T-helper 2 cell treated with Interferon-gamma antibody and Interleukin-4, amounts not matched to agents 5 μg/mL and 100 μg/mL, for 36 hours (primary cell): ENCODE measurements at places on chromosomes 11 and 22.

DNA sequence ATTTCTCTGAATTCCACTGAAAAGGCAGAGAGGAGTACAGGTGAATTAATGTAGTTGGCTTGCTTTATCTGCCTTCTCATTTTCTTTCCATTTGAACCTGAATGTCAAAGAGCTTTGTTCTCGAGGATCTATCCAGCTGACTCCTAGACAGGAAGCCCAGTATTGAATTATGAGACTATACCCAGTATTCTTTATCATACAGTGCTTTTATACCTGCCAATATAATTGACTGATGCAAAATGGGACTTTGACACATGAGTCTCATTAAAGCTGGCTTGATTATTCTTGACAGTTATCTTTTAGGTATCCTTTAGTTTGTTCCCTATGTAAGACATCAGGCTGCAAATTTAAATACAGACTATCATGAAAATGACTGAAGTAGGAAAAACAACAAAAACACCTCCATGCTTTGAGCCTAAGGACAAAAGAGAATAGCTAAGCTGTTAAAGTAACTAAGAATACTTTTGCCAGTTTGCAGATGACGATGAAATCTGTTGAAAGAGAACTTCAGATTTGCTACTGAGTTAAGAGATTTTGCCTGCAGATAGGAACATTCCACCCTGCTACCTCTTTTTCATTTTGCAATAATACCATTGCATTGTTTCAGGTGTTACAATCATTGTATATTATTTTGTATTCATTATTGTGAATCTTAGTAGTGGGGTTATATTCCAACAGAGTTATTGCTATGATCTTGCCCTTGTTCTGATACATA, 117.1 kb downstream of the ENTHD1 start:
- no peak for DNase-seq

DNA sequence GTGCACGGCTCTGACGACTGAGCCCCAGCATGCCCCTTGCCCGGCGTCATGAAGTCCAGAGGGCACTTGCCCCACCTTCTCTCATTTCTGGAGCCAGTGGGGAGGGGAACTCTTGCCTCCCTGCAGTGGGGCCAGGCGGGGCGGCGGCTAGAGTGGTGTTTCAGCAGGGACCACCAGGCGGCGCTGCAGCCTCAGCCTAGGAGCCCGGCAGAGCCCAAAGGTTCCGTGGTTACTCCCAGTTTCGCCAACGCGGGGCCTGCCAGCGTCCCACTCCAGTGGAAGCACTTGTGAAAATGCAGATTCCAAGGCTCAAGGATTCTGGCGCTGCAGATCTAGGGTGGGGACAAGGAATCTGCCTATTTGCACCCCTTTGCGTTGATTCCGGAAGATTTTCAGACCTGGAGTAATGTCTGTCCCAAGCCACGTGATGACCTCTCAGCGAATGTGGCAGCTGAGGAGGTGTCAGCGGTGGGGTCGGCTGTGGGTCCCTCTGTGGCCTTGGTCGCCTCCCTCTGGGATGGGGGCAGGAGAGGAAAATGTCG, 55.7 kb downstream of the CD82 start:
- DNase-seq, result peak; percentile 37

DNA sequence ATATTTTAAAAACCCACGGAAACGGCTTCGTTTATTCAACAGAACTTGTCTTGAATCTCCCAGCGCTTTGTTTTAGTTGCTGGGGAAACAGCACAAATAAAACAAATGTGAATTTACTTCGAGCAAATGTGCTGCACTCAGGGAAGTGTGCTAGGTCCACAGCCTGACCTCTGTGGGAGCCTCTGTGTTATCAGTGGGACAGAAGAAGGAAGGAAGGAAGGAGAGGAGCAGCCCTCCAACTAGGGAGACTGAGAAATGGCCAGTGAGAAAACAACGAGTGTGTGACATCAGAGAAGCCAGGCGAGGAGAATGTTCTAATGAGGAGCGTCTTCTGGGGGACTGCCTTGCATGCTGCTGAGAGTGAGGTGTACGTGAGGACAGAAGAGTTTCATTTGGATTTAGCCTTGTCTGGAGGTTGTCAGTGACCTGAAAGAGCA, 42.7 kb downstream of the PPP6R3 start:
- DNase-seq, result no peak

DNA sequence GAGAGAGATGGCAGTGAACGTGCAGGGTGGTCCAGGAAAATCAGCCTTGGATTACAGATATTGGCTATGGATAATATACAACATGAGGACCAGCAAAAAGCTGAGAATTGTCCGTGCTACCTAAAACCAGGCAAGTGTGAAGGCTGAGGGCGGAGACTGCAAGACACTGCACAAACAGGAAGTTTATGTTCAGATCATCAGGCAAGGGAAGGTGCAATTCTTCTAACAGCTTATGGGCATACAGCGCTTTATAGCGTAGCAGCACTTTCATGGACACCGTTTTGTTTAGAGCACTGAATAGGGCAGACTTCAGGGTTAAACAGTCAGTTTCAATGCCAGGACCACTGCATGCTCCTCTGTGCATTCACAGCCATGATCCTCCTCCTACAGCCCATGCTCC, 93.1 kb upstream of the TMEM45B start:
- DNase-seq, result no peak

- DNase-seq, result no peak
These were observed 1.3 kb downstream of the RDX start for GRCh38 chr11:110295086-110295485.

GRCh38 chr22:40394607-40395006, 24.2 kb downstream of the SGSM3 start:
- no peak for DNase-seq

DNA sequence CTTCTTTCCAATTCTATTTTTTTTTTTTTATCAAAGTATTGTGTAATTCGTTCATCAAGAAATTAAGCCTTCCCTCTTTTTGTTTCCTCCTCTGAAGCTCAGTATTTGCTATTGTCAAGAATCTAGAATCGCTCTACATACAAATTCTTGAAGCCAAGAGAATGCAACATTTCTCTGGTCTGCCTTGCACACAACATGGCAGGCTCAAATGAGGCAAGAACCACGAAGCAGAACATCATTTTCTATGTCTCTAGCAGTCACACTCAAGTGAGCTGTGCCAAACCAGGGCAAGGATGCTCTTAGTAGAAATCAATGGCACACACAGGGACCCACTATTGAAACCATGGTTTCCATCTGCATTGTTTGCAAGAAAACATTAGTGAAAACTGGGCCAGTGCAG, 46.7 kb upstream of the SLC1A2 start:
- no peak for DNase-seq

DNA sequence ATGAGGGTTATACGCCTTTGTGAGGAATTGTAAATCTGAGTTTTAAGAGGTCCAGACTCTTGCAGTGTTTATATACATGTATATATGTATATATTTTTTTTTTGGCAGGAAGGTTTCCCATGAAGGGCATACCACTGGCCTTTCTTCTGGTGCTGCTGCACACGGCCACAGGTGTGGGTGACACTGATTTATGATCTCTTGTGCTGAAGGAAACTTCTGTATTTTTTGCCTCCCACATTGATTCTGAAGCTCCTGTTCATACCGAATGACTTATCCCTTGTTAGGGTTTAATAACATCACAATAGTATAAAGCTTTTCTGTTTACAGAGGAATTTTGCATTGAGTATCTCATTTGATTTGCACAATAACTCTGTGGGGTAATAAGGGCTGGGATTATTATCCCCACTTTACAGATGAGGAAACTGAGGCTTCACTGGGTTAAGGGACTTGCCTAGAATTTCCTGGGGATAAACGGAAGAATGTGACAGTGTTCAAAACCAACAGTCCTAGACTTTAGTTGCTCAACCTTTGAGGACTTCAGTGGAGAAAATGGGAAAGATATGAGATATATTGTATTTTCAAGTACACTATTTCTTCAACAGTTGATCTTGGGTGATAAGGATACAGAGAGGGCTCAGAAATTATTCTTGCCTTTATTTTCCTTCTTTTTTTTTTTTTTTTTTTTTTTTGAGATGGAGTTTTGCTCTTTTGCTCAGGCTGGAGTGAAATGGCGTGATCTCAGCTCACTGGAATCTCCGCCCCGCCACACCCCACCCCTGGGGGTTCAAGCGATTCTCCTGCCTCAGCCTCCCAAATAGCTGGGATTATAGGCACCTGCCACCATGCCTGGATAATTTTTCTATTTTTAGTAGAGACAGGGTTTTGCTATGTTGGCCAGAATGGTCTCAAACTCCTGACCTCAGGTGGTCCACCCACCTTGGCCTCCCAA, 70.1 kb downstream of the MICAL2 start:
- DNase-seq, result no peak

DNA sequence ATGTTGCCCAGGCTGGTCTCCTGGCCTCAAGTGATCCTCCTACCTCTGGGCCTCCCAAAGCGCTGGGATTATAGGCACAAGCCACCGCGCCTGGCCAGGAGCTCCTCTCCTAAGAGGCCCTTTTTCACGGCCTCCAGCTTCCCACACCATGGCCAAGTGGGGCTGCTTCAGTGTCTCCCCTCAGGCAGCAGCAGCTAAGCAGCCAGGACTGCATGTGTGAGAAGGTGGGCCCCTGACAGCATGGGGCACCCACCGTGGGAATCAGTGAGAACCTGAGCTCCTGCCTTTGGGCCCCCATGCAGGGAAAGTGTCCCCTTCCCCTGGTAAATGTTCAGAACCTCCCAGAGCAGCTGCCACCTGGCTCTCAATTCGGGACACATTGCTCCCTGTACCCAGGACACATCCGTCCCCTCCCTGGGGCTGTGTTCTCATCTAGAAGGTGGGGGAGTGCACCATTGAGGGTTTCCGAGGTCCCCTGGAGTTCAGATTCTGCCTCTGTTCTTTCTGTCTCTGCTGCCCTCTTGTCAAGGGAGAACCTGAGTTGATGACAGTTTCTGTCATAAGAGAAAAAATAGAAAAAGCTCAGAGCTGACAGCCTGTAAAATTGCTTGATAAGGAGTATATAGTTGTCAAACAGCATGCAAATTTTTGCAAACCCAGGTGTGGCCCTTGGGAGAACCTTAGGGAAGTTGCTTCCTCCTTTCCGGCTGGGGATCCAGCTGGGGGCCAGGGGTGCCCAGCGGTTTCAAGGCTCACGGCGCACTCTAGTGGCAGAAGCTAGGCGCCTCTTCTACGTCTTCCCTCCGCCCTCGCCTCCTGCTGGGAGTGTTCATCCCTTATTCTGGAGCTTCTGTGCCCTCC, 29.7 kb downstream of the FAM83F start:
- peak; percentile 41 for DNase-seq

GRCh38 chr11:76320929-76321328, 60.0 kb downstream of the THAP12 start:
- DNase-seq, result no peak

GRCh38 chr11:127003260-127003981, 2.9 kb upstream of the KIRREL3 start:
- no peak for DNase-seq

GRCh38 chr11:75160880-75161279, 10.0 kb downstream of the SLCO2B1 start:
- no peak for DNase-seq

DNA sequence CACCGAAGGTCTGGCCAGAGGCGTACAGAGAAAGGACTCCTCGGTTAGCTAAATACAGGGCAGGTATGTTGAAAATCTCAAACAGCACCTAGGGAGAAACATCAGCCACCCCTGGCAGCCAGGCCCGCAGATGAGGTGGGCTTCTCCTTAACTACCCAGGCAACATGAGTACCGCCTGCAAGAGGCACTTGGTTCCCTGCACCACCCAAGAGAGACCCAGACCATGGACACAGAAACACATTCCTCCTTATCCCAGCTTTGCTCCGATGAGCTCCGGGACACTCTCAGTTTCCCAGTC, 53.0 kb downstream of the DHCR7 start:
- no peak for DNase-seq

DNA sequence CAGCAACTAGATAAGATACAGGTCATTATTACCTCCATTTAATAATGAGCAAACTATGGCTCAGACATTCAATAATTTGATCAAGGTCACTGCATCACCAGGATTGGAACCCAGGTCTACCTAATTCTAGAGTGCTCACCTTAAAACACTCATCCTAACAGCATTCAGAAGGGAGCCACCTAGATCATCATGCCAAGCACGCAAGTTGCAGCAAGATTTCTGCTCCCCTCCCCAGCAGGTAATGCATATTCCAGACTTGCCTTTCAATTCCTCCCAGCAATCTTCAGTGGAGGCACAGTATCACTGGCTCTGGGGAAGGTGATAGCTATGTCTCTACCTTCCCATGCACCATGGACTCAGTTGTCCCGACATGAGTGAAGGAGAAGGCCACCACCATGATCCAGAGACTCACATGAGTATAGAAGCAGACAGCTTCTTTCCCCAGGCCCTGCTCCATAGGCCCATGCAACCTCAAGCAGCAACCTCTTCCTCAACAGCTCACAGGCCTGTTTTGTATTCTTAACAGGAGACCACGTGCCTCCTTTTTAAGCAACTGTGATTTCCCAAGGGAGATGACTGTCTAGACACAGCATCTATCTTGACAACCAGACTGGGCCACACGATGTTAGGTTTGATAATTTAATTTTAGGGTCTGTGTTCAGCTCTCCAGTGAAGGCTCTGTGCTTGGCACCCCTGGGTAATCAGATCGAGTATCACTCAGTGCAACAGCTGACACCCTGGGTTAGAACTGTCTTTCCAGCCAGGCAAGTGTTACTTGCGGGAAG, 36.4 kb downstream of the RAB30 start:
- no peak for DNase-seq

DNA sequence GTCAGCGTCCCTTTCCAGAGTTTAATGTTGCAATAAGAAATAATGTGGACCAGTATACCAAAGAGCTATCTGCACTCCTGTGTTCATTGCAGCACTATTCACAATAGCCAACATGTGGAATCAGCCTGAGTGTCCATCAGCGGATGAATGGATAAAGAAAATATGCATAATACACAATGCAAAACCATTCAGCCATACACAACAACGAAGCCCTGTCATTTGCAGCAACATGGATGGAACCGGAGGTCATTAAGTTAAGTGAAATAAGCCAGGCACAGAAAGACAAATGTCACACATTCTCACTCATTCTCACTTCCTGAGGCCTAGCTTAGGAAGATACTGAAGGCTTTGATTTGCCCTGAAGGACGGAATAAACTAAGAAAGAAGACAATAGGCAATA, 22.1 kb downstream of the SLC5A4 start:
- no peak for DNase-seq

DNA sequence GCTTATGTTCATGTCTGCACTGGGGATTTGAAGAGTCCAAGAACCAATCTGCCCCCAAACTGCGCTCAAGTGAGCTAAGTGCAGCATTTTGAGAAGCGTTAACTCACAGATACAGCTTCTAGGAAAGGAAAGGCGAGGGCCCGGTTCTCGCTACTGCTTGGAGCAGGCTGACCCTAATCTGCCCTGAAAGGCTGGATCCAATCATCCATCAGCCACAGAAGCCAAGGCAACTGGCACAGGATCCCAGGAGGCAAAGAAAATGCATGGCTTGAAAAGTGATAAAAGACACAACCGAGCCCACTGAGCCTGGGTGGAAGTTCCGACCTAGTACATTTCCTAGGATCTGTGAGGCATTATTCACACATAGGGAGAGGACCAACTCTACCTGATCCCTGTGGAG, 174.8 kb downstream of the LARGE1 start:
- no peak for DNase-seq
